Sigmoid colon (tissue), 7 donors: ENCODE measurements at places on chromosomes 12 and 14.

DNA sequence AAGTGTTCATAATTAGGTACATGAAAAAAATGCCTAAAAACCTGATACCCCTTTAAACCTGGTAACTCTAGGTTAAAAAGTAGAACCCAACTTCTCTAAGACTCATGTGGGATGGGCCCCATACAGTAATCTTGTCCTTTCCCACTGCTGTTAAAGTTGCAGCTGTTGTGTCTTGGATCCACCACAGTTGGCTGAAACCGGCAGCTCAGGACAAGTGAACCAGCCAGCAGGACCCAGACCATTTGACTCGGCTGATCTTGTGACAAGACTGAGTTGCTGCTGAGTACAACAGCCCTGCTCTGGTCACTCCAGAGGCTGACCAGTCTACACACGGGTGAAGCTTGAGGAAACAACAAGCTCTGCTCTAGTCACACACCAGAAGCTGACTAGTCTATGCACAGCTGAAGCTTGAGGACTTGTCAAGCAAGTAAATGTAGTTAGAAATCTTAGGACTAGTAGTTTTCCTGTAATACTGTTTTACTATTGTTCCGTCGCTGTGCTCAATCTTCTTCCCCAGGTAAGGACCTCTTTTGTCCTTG is 60.6 kb downstream of the DHRS2 start:
- no peak overlapping the region for H3K27ac ChIP-seq
- H3K36me3 ChIP-seq, result no peaks in the 10 kb centered on the region
- no peaks in the 10 kb centered on the region for H3K27me3 ChIP-seq
- H3K4me1 ChIP-seq, result peaks cover 4% of the 10 kb centered on the region

DNA sequence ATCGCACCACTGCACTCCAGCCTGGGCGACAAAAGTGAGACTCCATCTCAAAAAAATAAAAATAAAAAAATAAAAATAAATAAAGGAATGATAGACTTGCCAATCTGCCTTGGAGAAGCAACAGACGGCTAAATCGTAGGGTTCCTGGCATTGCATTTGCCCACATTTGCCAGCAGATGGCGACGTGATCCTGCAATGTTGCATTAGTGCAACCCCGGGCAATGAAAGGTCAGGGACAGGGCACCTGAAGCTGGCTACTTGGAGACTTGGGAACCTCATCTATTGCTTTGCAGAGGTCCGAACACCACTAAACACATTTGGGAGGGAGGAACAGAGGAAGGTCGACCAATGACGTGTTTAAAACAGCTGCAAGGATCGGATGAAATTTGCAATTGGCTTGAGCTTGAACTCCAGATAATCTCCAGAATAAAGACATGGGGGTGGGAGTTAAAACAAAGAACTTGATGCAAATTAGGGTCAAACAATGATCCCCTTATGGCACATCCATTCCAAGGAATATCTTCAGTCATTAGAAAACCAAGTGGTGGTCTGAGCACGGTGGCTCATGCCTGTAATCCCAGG is 34.6 kb downstream of the SPRING1 start:
- H3K27me3 ChIP-seq, result no peaks in the 10 kb centered on the region
- H3K4me3 ChIP-seq, result no peak overlapping the region
- peaks cover 12% of the 10 kb centered on the region for H3K4me1 ChIP-seq
- DNase-seq, result peak; percentile 79
- H3K27ac ChIP-seq, result no peak overlapping the region

DNA sequence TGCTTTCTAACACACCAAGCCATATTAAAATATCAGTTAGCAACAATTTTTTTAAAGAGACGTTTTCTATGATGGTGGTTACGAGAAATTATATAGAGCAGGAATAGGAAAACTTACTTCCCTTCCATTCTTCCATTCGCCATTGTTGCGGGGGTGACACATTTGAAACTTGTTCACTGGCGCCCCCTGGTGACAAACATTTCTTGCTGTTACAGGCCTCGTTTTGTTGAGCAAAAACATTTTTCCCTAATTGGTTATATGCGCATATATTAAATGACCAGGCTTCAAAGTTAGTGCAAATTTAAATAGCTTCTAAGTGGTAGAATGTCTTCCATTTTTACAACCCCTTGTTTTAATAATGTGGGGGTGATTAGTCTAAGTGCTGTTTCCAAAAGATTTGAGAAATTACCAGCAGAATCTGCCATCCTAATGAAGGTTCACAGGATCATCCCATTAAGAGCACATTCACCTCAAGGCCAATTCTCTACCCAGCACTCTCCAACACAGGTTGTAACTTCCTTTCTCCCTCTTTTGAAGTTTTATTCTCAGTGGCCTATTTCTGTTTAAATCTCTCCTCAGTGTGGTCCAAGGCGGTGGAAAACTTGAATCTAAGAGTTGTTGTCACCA is 1124.7 kb downstream of the FLRT2 start:
- H3K4me1 ChIP-seq, result no peaks in the 10 kb centered on the region
- no peaks in the 10 kb centered on the region for H3K36me3 ChIP-seq
- no peak for DNase-seq
- no peak overlapping the region for H3K27ac ChIP-seq

GRCh38 chr12:40117818-40118217 is 11.9 kb upstream of the SLC2A13 start:
- H3K27ac ChIP-seq, result no peak overlapping the region
- H3K27me3 ChIP-seq, result no peaks in the 10 kb centered on the region
- no peak overlapping the region for H3K4me3 ChIP-seq
- no peaks in the 10 kb centered on the region for H3K4me1 ChIP-seq

DNA sequence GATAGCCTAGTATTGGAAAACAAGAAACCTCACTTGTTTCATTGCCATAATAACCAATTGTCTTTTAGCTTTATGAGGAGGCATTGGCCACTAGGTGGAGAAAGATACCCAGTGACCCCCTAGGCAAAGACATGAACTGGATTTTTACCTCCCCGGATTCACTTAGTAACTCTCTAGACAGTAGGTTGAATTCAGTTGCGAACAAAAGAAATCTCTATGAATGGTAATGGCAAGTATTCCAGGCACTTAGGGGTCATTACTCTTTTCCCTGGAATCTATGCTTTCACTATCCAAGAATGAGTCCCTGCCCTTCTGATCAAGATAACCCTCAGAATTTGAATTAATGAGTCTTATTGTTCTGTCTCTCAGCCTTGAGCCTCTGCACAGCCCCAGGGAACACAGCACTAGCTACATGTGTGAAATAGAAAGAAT is 29.5 kb upstream of the RHOJ start:
- H3K4me1 ChIP-seq, result peaks cover 8% of the 10 kb centered on the region
- no peaks in the 10 kb centered on the region for H3K27me3 ChIP-seq
- no peak overlapping the region for H3K4me3 ChIP-seq
- no peak for DNase-seq
- no peak overlapping the region for H3K27ac ChIP-seq

DNA sequence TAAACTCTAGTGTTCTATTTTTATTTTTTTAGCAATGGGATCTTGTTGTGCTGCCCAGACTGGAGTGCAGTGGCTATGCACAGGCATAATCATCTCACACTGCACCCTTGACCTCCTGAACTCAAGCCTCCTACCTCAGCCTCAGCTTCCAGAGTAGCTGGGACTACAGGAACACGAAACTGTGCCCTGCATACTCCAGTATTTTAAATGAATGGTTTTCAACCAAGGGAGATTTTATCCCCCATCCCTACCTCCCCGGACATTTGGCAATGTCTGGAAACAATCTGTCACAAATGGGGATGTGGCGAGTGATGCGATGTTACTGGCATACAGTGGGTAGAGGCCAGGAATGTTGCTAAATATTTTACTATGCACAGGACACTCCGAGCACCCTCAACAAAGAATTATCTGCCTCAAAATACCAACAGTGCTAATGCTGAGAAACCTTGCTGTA is 2.1 kb downstream of the CBX5 start:
- no peaks in the 10 kb centered on the region for H3K27me3 ChIP-seq
- H3K4me1 ChIP-seq, result peaks cover 36% of the 10 kb centered on the region
- no peak overlapping the region for H3K4me3 ChIP-seq
- no peak for DNase-seq
- H3K27ac ChIP-seq, result peak overlapping the region; percentile 93
- peaks cover 12% of the 10 kb centered on the region for H3K36me3 ChIP-seq

- H3K4me3 ChIP-seq, result no peak overlapping the region
- no peaks in the 10 kb centered on the region for H3K27me3 ChIP-seq
- no peaks in the 10 kb centered on the region for H3K36me3 ChIP-seq
- no peak for DNase-seq
These were observed 763.9 kb downstream of the NRXN3 start for GRCh38 chr14:78933948-78934524.

- H3K27me3 ChIP-seq, result peaks cover 3% of the 10 kb centered on the region
- no peak overlapping the region for H3K27ac ChIP-seq
- H3K4me1 ChIP-seq, result no peaks in the 10 kb centered on the region
- no peaks in the 10 kb centered on the region for H3K36me3 ChIP-seq
These were observed 43.5 kb downstream of the LRTM2 start for GRCh38 chr12:1863823-1864222.

- no peaks in the 10 kb centered on the region for H3K36me3 ChIP-seq
- H3K4me3 ChIP-seq, result no peak overlapping the region
- H3K27ac ChIP-seq, result peak overlapping the region; percentile 89
- H3K27me3 ChIP-seq, result no peaks in the 10 kb centered on the region
- H3K4me1 ChIP-seq, result no peaks in the 10 kb centered on the region
- no peak for DNase-seq
These were observed 63.8 kb upstream of the ACTN1 start for GRCh38 chr14:69042787-69043444.

DNA sequence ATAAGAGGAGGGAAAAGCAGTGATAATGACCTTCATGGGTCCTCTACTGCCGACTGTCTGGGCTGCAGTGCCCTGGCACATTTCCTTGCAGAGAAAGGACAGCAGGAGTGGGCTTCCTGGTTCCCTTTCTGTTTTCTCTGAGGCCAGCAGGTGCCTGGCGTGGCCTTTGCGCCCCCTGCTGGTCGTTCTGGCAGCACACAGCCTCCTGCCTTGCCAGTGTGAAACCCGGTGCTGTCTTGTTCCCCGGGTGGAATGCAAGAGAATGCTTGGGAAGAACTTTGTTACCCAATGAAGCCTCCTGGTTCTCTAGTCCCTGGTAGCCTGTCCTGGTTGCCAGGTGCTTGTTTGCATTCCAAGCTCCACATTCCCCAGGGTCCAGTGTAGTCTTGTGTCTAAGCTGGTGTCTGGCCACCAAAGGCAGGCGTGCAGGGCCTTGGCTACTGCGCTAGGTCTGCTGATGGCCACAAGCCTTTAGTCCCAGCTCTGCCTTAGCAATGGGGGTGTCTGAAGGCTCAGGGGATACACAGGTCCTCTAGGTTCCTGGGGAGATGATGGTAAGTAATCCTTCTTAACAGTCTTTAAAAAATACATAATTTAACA is 1392.4 kb upstream of the TMEM132C start:
- H3K36me3 ChIP-seq, result no peaks in the 10 kb centered on the region
- H3K27me3 ChIP-seq, result no peaks in the 10 kb centered on the region
- no peak overlapping the region for H3K4me3 ChIP-seq
- H3K27ac ChIP-seq, result no peak overlapping the region

DNA sequence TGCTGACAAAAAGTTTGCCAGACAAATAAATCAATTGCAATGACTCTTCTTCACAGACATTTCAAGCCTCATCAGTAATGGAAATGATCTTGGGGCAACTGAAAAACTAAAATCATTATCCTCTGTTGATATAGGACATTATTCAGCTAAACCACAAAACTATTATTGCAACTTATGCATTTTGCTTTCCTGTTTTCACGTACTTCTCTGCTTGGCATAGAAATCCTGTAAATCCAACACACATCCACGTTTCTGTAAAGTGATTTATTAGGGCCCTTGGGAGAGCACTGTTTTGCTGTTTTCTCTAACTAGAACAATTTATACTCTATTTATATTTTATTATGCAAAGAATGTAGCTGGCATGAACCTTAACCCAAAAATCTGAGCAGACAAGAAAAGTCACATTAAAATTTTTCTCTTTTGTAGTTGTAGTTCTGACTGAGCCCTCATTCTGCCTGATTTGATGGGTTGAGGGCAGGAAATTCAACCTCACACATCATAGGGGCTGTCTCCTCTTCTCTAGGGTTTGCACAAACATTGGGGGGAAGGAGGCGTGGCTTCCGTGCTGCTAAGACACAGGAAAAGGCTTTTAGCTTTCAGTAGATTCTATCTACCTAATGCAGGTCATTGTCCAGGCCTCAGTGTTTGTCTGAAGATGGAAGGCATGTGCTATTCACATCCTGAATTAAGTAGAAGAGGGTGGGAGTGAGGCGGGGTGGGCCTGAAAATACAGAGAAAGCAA is 11.5 kb upstream of the NUP107 start:
- no peak for DNase-seq
- H3K27ac ChIP-seq, result no peak overlapping the region
- no peak overlapping the region for H3K4me3 ChIP-seq
- no peaks in the 10 kb centered on the region for H3K27me3 ChIP-seq
- no peaks in the 10 kb centered on the region for H3K4me1 ChIP-seq

- H3K4me1 ChIP-seq, result no peaks in the 10 kb centered on the region
- H3K36me3 ChIP-seq, result no peaks in the 10 kb centered on the region
- H3K4me3 ChIP-seq, result no peak overlapping the region
- H3K27ac ChIP-seq, result no peak overlapping the region
- DNase-seq, result no peak
These were observed 200.2 kb upstream of the RBM19 start for GRCh38 chr12:114166362-114166761.

- peaks cover 13% of the 10 kb centered on the region for H3K4me1 ChIP-seq
- no peak for DNase-seq
- peaks cover 13% of the 10 kb centered on the region for H3K36me3 ChIP-seq
- H3K27ac ChIP-seq, result no peak within 1 kb of the TSS
- no peaks in the 10 kb centered on the region for H3K27me3 ChIP-seq
These were observed at the start of gene ITGB7 for GRCh38 chr12:53207042-53207441. Gene ITGB7, minus strand, starts transcription at chr12:53207251. Its CDS starts 6,808 bp downstream, at chr12:53200443.

- no peak overlapping the region for H3K27ac ChIP-seq
- H3K27me3 ChIP-seq, result no peaks in the 10 kb centered on the region
- DNase-seq, result no peak
These were observed 710.7 kb downstream of the GALC start for GRCh38 chr14:87282266-87282665.

- H3K36me3 ChIP-seq, result no peaks in the 10 kb centered on the region
- no peak for DNase-seq
- no peak overlapping the region for H3K27ac ChIP-seq
- H3K4me1 ChIP-seq, result no peaks in the 10 kb centered on the region
- H3K4me3 ChIP-seq, result no peak overlapping the region
- H3K27me3 ChIP-seq, result no peaks in the 10 kb centered on the region
These were observed 39.1 kb upstream of the DHRS7 start for GRCh38 chr14:60204104-60204842.

DNA sequence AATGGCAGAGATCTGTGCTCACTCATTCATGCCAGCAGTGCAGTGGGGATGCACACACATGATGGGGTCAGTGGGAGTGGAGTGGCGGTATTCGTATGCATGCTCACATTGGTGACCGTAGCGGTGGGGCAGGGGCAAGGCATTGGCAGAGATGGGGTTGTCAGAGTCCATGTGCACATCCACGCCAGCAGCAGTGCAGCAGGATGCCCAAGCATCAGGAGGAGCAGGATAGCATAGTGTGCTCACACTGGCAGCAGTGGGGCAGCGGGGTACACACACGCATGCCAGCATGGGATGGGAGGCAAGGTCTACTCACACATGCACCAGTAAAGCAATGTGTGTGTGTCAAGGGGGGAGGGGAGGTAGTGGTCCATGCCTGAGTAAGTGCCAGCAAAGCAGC is 89.4 kb upstream of the GARIN6 start:
- no peak overlapping the region for H3K4me3 ChIP-seq
- DNase-seq, result no peak
- H3K27me3 ChIP-seq, result no peaks in the 10 kb centered on the region
- no peak overlapping the region for H3K27ac ChIP-seq

- no peak for DNase-seq
- H3K27ac ChIP-seq, result no peak overlapping the region
- no peaks in the 10 kb centered on the region for H3K36me3 ChIP-seq
- no peak overlapping the region for H3K4me3 ChIP-seq
- H3K4me1 ChIP-seq, result no peaks in the 10 kb centered on the region
These were observed 160.1 kb downstream of the BRMS1L start for GRCh38 chr14:35986219-35986573.
